ENCODE measurements at places on chromosomes 3 and 15.

DNA sequence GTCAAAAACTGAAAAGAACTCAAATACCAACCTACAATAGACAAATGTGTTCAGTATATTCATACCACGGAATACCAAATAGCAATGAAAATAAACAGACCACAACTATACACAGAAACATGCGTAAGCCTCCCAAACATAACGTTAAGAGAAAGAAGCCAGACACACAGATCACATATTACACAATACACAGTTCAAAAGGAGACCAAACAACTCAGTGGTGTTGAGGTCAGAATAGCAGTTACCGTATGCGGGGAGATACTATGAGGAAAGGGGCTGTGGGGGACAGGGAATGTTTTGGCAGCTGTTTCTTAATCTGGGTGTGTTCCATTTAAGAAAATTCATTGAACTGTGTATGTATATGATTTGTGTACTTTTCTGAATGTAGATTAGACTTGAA is 6.6 kb downstream of the OSBPL10 start:
- DNase-seq = no peak

DNA sequence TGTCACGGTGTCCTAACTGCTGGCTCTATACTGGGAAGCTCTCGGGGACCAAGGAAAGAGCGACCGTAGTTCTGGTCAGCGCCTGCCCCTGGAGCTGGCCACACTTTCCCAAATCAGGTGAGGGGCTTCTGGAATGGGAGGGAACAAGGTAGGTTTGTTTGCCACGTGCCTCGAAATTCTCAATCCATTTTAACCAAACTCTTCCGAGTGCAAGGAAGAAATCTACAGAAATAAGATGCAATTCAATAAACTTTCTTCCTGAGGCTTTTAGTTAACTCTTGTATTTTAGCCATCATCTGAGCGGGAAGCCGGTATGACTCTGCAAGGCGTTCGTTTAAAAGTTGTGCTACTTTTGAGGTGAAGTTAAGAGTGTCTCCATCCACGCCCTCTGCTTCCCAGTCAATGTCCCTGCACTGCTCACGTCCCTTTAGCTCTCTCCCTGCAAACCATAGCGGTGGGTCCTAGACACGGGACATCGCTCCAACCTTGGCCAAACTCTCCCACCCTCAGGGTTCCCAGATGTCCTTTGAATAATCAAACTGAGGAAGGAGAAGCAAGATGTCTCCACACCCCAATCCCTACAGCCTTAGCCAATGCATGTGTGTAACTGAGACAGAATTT is 597 bp downstream of the AGTR1 start:
- DNase-seq = no peak

- DNase-seq = no peak
Observed at GRCh38 chr15:73718694-73719093, 34.5 kb downstream of the INSYN1 start.

- no peak for DNase-seq
Observed at GRCh38 chr3:127800508-127800907, 21.8 kb downstream of the MGLL start.
